ENCODE measurements at places on chromosomes 12 and 14.

GRCh38 chr14:51653079-51653774 lies 1.5 kb downstream of the FRMD6 start:
- DNase-seq: no peak

- no peak for DNase-seq
Observed at GRCh38 chr14:101839236-101839635, 77.7 kb downstream of the PPP2R5C start.

GRCh38 chr12:52884526-52885293 lies 20.2 kb downstream of the KRT8 start:
- DNase-seq: peak; percentile 78

DNA sequence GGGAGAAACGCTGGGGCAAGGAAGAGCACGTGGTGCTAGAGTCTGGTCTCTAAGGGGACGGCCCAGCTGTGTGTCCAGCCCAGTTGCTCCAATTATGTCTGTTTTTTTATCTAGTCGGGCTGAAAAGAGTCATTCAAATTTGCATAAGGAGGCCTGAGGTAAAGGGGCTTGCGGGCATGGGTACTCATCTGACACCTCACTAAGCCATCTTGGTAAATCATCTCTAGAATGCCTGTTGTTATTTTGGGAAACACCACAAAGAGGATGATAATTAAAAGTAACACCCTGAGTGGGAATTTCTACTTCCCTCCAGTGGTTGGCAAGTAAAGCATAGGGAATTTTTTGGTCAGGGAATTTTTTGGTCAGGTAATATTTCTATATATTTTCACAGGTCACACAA lies 196.1 kb upstream of the ALG10B start:
- no peak for DNase-seq

GRCh38 chr14:68159701-68160633 lies 340.4 kb downstream of the RAD51B start:
- DNase-seq: no peak

GRCh38 chr12:27012239-27012981 lies 1.8 kb downstream of the TM7SF3 start:
- DNase-seq: no peak

DNA sequence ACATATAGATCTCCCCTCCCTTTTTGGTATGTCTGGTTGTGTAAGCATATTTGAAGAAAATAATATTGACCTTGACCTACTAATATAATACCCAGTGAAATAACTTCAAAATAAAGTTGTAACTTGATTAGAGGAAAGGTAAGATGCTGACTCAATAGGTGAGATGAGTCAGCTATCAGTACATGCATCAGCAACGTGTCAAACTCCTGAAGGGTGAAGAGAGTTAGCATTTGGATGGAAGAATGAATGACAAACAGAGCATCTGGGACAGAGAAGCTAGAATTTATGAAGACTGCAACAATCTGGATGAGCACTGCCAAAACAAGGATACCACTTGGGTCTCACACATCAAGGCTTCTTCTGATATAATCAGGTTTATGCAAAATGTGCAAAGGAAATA lies 74.9 kb downstream of the PPP2R5E start:
- no peak for DNase-seq

DNA sequence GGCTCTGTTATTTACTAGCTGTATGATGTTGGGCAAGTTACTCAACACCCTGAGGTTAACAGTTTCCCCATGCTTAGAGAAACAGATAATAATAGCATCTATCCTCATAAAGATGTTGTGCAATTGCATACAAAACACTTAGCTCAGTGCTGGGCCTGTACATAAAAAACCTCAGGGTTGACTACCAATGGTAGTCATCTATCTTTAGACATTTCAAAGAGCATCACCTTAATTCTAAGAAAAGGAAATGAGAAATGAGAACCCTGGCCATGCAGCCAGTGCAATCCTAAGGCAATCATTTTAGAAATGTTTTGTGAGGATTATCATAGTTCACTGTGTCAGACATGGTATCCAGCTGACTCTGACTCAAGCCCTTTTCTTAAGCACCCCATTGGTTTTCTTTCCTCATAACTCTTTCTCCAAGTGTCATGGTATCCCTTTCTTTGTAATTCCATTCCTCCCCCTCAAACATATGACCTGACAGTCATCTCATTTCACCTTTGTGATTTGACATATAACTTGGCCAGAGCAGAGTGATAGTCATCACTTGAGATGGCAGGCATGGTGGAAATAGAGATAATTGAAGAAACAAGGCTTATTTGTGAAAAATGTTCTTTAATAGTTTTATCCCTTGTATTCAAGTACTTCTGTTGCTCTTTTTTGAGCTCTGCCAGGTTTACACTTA lies 29.5 kb upstream of the OSBPL8 start:
- no peak for DNase-seq

GRCh38 chr12:47988073-47989022 lies 15.9 kb downstream of the COL2A1 start:
- DNase-seq: no peak

- DNase-seq: no peak
Observed at GRCh38 chr12:1464925-1465324, 129.5 kb downstream of the FBXL14 start.

- DNase-seq: no peak
Observed at GRCh38 chr12:5201554-5202218, 158.0 kb downstream of the KCNA5 start.

GRCh38 chr14:75293920-75294648 lies 15.5 kb downstream of the FOS start:
- peak; percentile 91 for DNase-seq

- DNase-seq: no peak
Observed at GRCh38 chr14:73713206-73713802, 880 bp downstream of the PNMA1 start.

GRCh38 chr12:76450690-76451089 lies 102.5 kb upstream of the BBS10 start:
- no peak for DNase-seq

DNA sequence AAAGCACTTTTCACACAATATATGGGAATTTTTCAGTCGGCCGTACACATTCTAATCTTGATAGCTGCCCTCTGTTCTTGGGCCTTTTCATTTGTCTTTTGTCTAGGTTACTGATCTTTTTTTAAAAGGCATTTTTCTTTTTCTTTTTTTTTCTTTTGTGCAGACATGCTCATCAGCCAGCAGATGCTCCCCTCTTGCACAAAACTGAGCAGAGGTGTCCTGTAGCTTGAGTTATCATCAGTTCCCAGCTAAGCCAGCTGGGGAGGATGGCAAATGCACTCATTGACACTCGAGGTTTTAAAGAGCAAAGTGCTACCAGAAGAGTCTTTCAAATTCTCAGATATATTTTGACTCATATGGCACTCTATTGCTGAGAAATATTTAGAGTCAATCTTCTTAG lies 913.9 kb upstream of the SEL1L start:
- no peak for DNase-seq

GRCh38 chr14:61749867-61750266 lies 12.4 kb upstream of the SNAPC1 start:
- DNase-seq: no peak

DNA sequence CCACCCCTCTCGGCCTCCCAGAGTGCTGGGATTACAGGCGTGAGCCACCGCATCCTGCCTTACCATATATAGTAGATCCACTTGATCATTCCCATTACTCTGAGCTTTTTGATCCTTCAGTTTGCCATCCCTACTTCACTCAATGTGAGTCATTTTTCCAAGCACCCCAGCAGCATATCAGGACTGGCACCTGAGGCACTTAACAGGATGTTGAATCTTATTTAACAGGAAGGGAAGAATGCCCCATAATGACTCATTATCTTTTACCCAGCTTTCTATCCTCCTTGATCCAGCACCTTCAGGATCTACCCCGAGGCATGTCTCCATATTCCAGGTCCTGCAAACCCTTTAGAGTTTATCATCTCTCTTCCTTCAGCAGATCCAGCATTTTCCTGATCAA lies 84.9 kb upstream of the CMKLR1 start:
- no peak for DNase-seq

DNA sequence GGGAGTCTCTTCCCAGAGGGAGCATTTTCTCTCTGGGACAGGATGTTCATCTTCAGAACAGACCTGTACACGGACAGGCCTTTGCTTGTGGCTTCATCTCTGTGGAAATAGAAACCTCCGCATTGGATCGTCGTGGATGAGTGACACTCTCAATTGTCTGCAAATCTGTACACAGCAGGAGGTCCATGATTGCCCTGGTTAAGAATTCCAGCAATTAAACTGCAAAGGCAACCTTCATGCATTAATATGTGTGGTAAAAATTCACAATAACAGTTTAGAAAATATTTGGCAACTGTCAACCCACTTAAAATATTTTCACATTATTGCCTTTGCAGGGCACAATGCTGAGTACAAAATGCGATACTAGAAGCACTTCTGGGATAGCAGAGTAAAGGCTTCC lies 149.8 kb upstream of the SFSWAP start:
- no peak for DNase-seq

DNA sequence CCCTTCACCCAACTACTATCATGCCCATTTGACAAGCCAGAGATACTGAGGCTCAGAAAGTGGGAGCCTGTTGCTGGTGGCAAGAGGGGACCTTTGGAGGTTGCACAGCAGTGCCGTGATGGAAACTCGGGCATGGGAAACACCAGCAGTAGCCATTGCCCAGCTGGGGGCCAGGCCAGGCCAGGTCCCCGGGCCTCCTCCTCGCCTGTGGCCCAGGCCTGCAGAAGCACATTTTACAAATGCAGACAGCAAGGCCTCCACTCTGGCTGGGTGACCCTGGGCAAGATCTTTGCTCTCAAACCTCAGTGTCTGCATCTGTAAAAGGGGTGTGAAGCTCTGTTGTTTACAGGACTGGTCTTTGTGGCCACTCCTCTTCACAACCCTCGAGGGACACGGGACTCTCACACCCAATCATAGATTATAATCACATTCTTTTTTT lies 4.5 kb upstream of the SH2B3 start:
- DNase-seq: no peak

DNA sequence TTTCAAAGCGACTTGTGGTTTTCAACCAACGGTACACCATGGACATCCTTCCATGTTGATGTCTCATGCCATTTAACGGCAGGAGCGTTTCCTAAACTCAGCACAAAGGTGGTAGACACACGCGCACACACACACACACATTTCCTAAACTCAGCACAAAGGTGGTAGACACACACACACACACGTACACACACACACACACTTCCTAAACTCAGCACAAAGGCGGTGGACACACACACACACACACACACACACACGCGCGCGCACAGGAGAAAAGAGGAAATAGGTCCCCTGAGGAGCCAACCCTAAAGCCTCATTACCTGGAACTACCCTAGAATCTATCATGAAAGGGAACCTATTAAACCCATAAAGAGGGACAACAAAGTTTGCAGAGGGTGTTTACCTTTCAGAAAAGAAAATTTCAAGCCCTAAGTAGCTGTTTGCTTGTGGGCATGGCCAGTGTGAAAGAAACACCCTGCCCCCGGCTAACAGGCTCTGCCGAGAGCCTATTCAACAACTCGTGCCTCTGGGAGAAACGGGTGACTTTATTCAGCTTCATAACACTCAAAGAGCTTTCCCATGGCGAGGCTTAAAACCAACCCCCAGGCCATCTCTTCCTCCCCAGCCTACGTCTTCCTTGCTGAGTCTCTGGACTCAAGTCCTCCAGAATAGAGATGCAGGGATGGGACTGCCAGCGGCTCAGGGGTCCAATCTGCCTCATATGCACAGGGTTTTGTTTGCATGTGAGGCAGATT lies 31.8 kb downstream of the SLC8B1 start:
- DNase-seq: no peak

- no peak for DNase-seq
Observed at GRCh38 chr12:32891956-32892355, 4.6 kb downstream of the PKP2 start.

GRCh38 chr12:124888260-124888659 lies 24.6 kb upstream of the SCARB1 start:
- no peak for DNase-seq

GRCh38 chr14:53249059-53249458 lies 95.9 kb upstream of the DDHD1 start:
- no peak for DNase-seq

- DNase-seq: no peak
Observed at GRCh38 chr12:6370994-6371754, 4.2 kb downstream of the SCNN1A start.

DNA sequence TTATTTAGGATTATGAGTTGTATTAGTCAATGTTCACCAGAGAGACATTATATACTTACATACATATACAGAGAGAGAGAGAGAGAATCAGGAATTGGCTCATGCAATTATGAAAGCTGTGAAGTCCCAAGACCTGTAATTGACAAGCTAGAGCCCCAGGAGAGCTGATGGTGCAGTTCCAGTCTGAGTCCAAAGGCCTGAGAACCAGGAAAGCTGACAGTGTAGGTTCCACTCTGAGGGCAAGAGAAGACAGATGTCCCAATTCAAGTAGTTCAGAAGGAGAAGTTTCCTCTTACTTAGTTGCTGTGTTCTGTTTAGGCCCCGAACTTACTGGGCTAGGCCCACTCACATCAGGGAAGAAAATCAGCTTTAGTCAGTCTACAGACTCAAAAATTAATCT lies 76.4 kb upstream of the FICD start:
- no peak for DNase-seq

DNA sequence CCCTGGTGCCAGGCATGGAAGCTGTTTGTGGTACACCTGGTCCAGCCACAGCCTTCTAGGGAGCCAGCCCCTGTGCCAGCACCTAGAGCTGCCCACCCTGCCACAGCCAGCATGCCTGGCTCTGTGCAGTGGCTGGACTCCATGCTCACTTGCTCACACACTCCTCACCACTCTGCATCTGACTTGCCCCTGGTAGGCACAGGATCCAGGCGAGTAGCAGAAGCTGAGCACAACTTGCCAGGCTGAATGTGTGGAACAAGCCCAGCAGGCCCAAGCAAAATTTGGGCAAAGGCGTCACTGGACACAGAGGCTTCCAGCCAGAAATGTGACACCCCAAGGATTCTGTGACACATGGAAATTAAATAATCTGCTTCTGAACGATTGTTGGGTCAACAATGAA lies 106.7 kb downstream of the MYF5 start:
- DNase-seq: no peak

DNA sequence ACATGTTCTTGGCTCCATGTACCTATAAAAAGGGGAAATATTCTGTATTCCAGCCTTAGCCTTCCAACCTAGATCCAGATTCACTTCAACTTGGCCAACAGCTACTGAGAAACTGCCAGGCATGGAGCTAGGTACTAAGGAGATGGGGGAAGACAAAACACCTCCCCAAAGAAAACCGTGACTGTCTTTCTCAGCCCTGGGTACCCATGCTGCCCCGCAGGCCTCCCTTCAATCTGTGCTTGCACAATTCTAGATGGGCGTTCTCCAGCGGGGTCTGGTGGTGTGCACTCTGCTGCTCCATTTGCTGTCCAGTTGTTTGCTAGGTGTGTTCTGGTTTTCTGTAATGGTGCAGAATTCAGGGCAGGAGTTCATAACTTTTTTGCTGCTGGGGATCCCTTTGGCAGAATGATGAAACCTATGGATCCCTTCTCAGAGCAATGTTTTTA lies 817 bp upstream of the KRT4 start:
- DNase-seq: no peak

GRCh38 chr14:36684946-36685345 lies 23.3 kb downstream of the PAX9 start:
- no peak for DNase-seq

GRCh38 chr12:109549613-109550270 lies 23.6 kb downstream of the MMAB start:
- no peak for DNase-seq
